ENCODE measurements at places on chromosomes 5 and 9.

GRCh38 chr9:6197330-6197729 is 18.3 kb upstream of the IL33 start:
- DNase-seq: no peak

DNA sequence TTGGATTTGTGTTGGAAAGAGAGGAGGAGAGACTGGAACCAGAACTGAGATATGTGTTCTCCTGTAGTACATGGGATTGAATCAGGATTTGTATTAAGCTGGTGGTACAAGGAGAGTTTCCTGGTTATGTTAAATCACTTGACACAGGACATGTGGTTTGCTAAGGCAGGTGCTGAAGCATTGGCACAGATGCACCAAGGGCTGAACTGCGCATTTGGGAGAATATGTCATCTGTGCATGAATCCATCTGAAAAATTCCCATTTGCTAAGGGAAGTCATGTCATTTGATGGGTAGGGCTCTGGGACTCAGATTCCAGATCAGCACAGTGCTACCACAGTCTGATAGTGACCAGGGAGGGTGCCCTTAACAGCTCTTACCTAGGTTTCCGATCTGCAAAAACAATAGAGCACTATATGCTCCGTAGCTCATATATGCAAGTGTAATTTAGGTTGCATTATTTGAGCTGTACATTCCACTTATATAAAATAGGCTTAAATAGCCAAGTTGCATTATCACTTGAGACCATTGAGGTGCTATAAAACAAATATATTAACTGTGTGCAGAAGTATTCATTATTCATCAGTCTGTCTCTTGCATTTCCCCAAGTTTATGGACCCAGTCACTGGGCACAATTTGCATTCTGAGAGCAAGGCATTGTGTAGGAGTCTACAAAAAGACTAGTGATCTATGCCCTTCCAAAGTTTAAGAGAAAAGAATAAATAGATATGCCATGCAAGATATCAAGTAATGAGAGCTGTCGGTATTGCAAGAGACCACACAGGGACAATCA is 55.2 kb downstream of the ADAMTS16 start:
- DNase-seq: no peak

- no peak for DNase-seq
Measured at GRCh38 chr5:56763711-56764466, 51.5 kb upstream of the MAP3K1 start.

DNA sequence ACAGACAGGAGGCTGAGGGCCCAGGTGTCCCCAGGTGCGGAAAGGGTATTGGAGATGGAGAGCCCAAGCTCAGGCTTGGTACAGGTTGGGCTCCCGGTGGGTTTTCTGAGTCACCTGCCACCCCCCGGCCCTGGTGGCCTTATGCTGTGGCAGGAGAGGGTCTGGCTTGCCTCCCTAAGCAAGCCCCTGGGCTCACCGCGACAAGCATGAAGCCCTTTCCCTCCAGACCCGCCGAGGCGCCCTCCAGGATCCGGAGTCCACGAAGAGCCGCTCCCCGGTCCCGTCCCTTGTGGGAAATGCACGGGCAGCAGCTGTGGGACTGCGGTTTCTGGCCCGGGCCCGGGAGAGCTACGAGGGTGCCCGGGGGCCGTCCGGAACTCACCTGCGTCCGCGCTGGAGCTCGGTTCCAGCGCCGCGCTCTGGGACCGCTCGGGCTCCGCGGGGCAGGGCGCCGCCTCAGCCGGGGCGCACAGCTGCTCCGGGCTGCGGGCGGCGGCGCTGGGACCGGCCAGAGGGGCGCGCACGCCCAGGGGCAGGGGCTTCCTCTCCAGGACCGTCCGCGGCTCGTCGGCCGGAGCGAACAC is 757 bp downstream of the SAPCD2 start:
- DNase-seq: no peak

DNA sequence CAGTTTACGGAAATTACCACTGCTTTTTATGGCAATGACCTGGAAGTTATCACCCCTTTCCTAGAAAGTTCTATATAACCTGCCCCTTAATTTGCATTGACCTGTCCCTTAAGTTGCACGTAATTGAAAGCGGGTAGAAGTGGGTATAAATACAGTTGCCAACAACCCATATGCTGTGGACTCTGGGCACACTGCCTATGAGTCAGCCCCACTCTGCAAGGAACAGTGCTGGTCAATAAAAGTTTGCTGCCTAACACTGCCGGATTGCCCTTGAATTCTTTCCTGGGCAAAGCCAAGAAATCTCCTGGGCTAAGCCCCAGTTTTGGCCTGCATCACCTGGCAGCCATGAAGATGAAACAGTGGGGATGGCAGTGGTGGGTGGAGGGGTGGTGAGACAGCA is 23.9 kb upstream of the CLPTM1L start:
- DNase-seq: no peak

DNA sequence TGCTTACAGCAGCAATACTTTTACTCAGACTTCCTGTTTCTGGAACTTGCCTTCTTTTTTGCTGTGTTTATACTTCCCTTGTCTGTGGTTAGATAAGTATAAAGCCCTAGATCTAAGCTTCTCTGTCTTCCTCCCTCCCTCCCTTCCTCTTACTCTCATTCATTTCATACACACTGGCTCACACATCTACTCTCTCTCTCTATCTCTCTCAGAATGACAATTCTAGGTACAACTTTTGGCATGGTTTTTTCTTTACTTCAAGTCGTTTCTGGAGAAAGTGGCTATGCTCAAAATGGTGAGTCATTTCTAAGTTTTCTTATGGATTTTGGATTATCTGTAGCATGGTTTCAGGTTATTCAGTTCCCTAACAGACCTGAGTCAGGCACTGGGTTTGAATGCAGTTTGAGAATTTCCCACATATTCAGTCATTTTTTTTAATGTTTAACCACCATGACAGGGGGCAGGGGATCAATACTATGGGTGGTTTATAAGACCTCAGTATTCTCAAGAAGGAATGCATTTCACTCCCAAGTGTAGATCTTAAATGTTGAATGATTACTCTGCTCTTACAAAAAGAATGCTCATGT is at the start of gene IL7R:
Gene IL7R (plus strand): TSS at position 127 of the 587 bp plus-strand sequence. CDS start 87 bp downstream, at position 214.
- no peak for DNase-seq

DNA sequence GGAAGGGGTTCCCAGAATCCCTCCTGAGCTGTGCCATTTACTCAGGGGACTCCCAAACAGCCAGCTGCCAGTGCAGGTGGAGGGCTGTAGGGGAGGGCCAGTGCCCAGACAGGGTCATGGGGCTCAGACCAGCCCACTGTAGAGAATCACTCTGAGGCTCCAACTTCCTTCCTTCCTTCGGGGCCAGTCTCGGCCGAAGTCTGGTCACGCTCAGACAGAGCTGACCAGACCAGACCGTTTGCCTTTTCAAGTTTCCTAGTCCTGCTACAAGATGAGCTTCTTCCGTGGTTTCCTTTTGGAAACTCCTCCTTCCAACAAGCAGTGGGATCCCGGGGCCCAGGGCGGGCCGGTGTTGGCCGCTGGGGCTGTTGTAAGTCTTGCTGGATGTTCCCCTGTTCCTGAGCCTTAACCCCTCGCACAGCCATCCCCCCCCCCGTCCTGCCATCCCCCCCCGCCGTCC is 52.6 kb downstream of the SAR1B start:
- DNase-seq: no peak

DNA sequence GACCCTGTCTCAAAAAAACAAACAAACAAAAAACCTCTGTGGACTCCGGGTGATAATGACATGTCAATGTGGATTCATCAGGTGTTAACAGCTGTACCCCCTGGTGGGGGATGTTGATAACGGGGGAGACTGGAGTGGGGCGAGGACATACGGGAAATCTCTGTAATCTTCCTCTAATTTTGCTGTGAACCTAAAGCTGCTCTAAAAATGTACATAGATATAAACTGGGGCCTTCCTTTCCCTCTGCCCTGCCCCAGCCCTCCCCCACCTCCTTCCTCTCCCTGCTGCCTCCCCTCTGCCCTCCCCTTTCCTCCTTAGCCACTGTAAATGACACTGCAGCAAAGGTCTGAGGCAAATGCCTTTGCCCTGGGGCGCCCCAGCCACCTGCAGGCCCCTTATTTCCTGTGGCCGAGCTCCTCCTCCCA is 1.4 kb upstream of the CEL start:
- no peak for DNase-seq

- DNase-seq: no peak
Measured at GRCh38 chr5:31161781-31162181, 31.7 kb upstream of the CDH6 start.

- DNase-seq: no peak
Measured at GRCh38 chr5:149747833-149748366, 17.8 kb downstream of the PPARGC1B start.

DNA sequence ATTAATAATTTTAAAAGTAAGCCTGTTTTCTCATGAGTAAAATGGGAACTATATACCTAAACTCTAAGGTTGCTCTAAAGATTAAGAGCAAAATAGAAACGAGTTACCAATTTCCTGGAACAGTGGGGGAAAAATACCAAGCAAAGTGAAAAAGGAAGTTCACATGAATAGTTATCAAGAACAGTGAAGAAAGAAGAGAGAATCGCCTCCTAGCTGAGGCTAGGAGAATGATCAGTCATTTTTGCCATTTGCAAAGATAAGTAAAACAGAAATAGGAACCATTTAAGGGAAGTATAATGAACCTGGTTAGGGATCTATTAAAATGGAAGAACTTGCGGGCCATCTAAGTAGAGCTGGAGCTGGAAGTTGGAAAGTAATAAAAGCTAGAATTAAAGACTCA is 50.7 kb downstream of the P4HA2 start:
- DNase-seq: no peak

GRCh38 chr5:1349246-1349645 is 4.3 kb upstream of the CLPTM1L start:
- no peak for DNase-seq

- peak; percentile 13 for DNase-seq
Measured at GRCh38 chr5:164504141-164504772, 998.8 kb downstream of the MAT2B start.

DNA sequence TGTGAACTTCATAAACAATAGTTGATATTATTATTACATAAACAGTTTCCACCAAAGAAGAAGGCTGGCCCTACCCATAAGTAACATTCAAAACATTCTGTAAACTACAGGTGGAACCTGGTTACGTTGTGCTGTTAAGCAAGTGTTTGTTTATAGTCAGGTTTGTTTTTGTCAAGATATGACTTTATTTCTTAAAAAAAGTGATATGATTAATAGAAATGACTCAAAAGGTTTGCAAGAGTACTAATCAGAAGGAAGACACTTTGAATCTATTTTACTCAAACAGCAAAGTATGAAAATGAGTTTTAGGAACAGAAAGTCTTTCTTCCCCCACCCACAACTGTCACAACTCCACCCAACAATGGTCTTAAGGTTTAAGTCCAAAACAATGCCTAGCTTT is 220.8 kb downstream of the PLK2 start:
- DNase-seq: no peak

- DNase-seq: no peak
Measured at GRCh38 chr5:9658706-9659105, 28.6 kb upstream of the TAS2R1 start.

- DNase-seq: no peak
Measured at GRCh38 chr5:16934677-16935153, 1.4 kb downstream of the MYO10 start.

- no peak for DNase-seq
Measured at GRCh38 chr5:158727771-158728311, 371.9 kb downstream of the EBF1 start.

- DNase-seq: peak; percentile 64
Measured at GRCh38 chr9:91131433-91131839, 230.3 kb downstream of the AUH start.

GRCh38 chr9:36840898-36841536 is 193.1 kb downstream of the PAX5 start:
- no peak for DNase-seq

DNA sequence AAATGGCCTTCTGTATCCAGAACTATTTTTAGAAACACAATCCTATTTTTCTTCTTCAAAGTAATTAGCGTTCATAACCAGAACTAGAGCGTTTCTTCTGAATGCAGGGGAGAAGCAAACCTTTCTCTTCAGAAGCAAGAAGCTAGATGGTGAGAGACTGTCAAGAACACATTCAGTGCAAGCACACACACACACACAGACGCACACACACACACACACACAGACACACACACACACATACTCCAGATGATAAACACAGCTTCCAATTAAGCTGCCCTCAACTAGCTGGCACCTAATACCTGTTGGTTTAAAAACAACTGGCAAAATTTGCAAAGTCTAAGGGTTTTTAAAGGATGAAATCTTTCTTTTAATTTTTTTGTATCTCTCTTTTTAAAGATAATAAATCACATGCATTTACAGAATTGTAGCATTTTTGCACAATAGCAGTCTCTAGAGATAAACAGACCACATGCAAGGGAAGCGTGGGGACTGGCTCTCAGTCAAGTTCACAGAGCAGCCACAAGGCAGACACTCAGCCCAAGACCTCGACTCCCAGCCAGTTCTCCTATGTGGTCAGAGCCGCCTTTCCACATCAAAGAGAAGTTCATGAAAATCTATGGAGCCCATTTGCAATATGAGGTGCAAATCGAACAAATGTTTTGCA is 138.5 kb downstream of the TTLL11 start:
- no peak for DNase-seq

- no peak for DNase-seq
Measured at GRCh38 chr5:75169516-75169915, 67.2 kb downstream of the ANKRD31 start.

DNA sequence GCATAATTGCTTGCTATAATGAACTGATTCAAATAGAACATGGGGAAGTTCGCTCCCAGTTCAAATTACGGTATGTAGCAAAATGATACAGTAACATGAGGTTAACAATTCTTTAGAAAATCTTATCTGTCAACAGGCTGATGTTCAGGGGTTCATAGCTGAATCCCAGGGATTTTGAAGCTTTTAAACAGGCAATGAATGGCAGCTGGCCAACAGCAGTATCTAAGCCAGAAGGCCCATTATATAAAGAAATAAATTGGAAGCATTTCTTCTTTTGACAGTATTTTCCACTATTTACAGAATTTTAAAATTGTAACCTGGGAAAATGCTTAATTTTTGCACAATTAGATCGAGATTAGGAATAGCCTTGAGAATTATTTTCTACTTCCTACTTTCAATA is 126.8 kb downstream of the PDE8B start:
- DNase-seq: no peak

DNA sequence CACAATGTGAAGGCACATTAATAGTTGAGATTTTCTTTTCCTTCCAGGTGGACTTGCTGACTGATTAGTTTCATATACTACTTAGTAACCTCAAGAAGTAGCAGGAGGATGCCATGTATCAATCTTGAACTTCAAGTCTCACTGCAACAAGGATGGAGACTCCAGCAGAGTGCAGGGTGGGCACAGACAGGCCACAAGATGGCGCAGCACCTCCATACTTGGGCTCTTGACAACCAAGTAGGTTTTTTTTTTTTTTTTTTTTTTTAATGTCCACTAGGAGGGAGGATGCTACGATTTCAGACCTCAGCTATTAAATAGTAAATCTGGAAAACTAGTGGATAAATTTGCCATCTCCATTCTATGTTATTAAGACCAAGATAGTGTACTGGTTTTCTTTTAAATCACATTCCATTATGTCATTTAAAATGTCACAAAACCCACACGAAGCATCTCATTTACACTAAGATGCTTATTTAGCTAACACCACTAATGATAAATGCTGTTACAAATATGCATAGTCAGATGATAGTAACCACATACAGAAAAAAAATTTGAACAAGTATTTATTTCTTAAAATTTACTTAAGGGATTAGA is 58.6 kb downstream of the IL6ST start:
- DNase-seq: peak; percentile 82
